ENCODE measurements at places on chromosomes 16 and 17.

DNA sequence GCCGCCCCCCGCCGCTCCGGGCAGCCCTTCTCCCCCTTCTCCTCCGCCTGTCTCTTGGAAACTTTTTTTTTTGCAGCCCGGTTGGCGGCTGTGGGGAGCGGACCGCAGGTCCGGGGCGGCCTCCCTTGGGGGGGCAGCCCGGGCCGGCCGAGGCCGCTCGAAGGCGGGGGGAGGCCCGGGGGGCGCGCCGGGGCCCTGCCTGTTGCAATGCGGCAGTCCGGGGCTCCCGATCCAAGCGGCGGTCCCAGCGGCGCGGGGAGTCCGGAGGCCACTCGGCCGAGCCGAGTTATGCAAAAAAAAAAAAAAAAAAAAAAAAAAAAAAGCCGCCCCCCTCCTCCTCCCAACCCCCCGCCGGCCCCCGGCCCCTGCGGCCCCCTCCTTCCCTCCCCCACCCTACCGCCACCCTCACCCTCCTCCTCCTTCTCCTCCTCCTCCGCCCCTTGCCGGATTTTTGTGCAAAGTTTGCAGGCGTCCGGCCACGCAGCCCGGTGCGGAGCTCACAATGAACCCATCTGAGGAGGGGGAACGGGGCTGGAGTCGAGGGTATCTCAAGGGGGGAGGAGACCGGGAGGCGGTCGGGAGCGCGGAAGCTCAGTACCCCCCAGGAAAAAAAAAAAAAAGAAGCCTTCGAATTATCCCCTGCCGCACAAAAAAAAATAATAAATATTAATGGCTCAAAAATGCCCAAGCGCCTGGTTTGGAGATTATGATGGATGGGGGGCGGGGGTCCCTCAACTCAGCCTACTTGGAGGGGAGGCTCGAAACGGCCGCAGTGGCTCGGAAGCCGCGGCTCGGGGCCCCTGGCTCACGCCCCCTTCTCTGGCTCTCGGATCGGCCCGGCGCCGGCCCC, at the start of gene ZNF423:
Gene ZNF423, minus strand, starts transcription at position 291 of the 850 bp plus-strand sequence. CDS start 338 bp downstream, outside the sequence.
- DNase-seq = no peak

DNA sequence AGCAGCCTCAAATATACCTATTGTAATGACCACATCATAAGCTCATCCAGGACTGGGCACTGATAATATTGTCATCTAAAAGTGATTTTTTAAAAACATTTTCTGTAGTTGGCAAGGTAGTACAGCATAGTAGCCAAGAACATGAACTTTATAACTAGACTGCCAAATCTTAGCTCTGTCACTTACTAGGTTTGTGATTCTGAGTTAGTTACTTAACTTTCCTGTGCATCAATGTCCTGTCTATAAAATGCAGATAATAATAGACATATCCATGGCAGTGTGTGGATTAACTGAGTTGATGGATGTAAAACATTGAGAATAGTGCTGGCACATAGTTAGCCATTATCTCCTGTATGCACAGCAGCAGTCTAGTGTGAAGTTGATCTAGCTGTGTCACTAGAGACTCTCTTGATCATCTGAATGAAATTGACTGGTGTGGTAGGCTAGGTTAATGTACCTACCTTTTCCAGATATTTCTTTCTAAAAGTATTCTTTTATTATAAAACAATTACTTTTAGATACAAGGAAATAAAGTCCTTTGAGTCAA, 101.5 kb downstream of the STXBP4 start:
- DNase-seq = no peak

DNA sequence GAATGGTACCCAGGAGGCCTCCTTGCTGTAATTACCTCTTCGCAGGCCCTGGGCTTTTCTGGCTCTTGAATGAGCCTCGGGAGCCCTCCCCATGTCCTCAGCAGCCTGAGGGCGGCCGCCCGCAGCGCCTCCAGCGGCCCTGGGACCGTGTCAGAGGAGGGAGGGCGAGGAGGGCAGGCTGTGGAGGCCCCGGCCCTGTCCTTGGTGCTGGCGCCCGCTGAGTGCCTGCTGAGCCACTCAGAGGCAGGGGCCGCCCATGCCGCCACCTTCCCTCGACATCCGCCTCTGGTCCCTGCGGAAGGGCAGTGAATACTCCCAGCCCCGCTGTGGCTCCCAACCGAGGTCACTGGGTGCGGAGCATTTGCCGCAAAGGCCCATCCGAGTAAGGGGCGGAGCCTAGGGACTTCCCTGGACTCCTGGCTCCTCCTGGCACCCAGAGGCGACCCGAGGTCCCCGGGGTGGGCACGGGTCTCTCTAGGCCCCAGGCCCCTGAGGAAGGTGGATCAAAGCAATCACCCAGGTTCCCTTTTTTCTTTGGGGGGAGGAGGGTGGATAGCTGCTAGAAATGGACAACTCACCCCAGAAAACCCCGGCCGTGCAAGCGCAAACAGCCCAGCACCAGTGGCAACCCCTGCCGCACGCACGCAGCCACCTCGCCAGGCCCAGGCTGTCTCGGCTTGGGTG, 2.8 kb downstream of the RBFOX3 start:
- DNase-seq = no peak

DNA sequence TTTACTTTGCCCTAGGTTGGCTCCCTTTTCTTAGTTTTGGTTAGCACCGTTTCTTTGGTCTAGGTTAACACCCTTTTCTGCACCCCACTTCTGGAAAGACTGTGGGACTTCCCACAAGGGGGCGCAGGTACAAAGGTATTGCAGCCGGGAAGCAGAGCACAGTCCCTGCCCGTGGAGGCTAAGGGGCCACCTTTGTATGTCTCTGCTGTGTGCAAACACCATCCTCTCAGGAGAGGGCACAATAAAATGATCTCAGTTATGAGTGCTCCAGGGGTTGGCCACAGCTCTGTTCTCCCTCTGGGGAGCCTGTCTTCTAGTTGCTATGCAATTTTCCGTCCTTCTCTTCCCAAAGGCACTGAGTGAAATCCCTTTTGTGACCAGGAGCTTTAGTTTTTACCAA, 28.4 kb upstream of the TMC5 start:
- peak; percentile 8 for DNase-seq

- peak; percentile 40 for DNase-seq
These were observed 348.7 kb upstream of the TNRC6C start for GRCh38 chr17:77609553-77610517.

GRCh38 chr17:44610331-44610730, 45.9 kb upstream of the MEIOC start:
- no peak for DNase-seq

All from activated CD4-positive, alpha-beta T cell treated with anti-CD3 and anti-CD28 coated beads for 1 hour (primary cell).